Ascending aorta (tissue), 2 donors: ENCODE measurements at places on chromosomes 1 and 21. TPM values are rescaled to one million over a fixed set of nuclear protein-coding genes. Genes with fewer than 3 reads are reported as not detected.

DNA sequence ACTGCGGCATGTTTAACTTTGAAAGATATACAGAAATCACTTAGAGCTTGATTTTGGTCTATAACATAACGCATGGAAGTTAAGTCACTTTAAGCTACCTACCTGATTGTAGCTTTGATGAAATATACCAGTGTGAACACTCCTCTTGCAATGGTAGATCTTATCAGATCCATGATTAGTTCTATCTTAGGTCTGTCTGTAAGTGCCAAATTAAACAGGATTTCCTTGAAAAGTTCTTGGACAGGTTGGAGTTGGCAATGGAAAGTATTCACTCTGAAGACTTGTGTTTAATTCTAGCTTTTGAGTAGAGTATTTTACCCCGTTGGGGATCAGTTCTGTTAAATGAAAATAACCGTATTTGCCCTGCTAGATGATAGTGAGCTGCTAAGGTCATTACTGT lies 4.1 kb upstream of the ADGRL4 start:
- no peak for DNase-seq

- DNase-seq = no peak
Observed at GRCh38 chr1:228968891-228969606, 233.8 kb downstream of the RHOU start.

DNA sequence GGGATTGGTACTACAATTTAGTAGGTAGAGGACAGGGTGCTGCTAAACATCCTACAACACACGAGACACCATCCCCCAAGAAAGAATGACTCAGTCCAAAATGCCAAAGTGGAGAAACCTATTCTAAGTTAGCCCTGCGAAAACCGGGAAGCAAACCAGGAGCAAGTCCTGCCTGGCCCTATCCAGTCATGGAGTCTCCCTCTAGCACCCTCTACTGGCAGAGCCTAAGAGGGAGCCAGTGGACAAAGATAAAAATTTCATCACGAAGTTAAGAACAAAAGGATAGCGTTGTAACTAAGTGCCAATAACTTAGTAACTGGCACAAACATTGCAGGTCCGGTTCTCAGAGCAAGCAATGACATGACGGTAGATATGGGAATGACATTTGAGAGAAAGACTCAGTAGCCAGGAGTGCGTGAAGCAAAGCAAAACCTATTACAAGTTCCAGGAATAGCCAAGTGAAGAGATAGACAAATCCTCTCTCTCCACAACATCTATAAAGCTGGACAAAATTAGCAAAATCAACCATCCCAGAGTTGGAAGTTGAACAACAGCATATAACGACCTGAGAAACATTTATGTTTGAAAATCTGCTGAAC lies 383.5 kb downstream of the OMA1 start:
- DNase-seq = no peak

GRCh38 chr1:53275566-53275965 lies 37.2 kb upstream of the MAGOH start:
- no peak for DNase-seq

DNA sequence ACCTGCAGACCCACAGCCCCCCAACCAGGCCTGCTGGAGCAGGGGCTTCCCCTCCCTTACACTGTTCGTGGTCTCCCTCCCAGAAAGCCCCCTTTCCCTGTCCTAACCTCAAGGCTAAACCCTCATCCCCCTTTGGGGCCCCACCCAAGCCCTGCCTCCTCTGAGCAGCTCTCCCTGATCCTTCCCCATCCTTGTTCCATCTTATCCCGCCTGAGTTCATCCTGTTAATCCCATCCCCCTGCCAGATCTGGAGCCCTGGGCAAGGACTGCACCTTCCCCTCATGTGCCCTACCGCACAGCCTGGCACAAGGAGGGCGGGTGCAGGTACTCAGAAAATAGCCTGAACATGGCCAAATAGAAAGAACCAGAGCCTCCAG lies 6.9 kb upstream of the TNNT2 start:
- no peak for DNase-seq

DNA sequence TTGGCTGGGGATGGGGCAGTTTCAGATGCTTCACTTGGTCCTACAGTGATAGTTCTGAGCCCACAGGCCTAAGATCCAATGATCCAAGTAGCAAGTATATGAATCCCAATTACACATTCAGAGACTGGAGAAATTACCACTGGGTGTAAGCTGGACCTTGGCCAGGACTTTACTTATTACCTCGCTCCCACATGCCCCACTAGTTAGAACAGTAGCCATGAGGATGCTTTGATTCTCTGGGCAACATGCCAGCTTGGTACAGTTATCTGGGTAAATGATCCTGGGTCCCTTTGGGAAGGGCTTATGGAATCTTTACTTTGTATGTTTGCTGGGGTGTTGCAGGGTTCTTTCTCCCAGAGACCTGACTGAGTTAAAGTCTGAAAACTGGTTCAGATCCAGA lies 5.0 kb upstream of the FCAMR start:
- DNase-seq = no peak

DNA sequence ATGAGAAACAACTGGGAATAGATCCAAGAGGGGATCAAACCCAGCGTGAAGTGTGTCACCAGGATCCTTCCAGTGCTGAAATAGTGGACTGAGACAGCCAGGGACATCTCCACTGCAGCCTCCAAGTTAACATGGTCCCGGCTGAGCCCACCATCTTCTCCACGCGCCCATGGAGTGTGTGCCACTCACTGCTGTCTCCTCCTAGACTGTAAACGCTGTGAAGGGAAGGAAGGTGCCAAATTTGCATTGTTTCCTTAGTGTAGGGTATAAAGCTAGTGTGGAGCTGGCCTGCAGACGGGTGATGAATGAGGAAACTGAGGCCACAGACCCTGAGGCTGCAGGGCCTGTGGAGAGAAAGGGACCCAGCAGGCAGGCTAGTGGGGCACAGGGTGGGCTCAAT lies 183.6 kb downstream of the FOXD2 start:
- DNase-seq = peak; percentile 25

DNA sequence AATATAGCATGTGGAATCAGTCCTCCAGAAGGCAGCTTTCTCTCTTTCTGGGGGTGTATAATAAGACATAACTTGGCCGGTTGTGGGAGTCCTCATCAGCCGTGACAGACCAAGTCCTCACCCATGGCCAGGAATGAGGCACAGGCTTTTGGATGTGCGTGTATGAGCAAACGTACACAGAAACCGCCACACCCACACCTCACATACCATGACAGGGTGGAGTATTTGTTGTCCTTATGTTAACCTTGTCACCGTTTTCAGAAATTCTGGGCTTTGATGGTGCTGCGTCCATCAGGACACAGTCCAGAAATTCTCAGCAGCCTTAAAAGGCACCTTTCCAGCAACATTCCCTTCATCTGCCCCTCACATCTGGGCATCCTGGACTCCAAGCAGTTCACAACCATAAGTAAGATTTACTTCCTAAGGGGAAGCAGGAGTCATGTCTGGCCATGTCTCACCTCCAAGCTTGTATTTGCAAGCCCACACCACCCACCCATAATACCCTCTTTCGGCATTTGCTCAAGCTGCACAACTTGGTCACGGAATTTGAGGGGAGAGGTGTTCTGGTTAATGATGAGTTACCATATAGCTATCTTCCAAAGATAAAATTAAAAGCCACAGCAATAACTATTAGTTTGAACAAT lies 12.4 kb downstream of the C1orf116 start:
- DNase-seq = no peak

GRCh38 chr21:31176080-31176551 lies 137.8 kb upstream of the KRTAP19-8 start:
- no peak for DNase-seq

DNA sequence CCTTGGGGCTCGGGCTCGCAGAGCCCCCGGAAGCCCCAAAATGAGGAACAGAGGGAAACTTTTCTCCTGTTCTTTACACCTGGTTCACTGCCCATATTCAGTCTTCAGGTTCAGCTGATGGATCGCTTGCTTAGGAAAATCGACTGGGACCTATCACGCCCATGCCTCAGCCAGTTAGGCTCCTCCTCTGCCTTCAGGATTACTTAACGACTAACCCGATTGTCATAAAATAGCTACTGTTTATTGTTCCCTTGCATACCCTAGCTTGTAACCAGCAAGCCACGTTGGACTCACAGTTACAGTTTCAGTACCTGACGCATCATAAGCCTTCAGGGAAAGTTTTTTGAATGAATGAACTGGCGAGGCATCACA lies 692 bp downstream of the TARDBP start:
- no peak for DNase-seq

GRCh38 chr1:178664278-178664677 lies 60.8 kb upstream of the RALGPS2 start:
- DNase-seq = no peak

DNA sequence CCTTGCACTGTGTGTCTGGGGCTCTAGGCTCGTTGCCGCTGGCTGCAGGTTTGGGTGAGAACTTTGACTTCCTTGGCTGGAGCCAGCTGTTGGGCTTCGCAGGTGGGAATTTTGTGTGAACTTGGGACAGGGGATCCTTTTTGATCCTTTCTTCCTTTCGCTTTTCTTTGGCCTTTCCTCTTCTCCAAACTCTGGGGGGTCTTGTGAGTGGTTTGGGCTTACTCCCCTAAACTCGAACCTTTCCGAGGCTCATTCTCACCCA lies 643 bp downstream of the COQ8A start:
- DNase-seq = no peak

GRCh38 chr1:173269490-173270230 lies 62.5 kb upstream of the TNFSF4 start:
- no peak for DNase-seq

DNA sequence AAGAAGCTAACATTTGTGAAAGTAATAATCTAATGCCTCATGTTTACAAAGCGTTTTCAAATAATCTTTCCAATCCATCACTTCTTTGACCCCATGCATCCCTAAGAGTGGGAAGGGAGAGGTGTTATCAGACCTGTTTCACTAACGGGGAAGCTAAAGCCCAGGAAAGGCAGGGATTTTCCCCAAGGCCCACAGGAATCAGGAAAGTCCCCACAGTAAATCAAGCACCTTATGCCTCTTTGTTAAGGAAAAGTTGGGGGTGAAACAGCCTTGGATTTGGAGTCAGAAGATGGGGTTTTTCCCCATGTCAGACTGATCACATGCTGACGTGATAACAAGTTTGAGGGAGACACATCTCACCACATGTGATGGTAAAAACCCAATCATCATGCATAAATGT lies 20.0 kb upstream of the ANGPTL7 start:
- no peak for DNase-seq

DNA sequence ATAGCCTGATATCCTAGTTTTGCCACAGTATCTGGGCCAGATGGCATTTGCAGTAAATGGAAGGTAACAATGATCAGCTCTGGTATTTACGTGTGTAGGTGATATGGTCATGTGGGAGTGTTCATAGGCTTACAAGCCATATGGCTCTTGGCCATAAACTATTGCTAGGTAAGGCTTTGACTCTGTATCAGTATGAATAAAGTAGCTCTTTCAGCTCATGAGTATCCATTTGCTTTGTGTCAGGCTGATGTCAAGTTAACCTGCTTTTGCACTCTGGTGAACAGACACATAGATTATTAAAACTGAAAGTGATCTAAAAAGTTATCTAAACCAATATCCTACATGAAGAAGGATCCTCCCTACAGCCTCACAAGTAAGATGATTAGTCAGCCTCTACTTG lies 69.0 kb downstream of the DDR2 start:
- DNase-seq = no peak

GRCh38 chr1:4050998-4051397 lies 150.9 kb upstream of the C1orf174 start:
- no peak for DNase-seq

DNA sequence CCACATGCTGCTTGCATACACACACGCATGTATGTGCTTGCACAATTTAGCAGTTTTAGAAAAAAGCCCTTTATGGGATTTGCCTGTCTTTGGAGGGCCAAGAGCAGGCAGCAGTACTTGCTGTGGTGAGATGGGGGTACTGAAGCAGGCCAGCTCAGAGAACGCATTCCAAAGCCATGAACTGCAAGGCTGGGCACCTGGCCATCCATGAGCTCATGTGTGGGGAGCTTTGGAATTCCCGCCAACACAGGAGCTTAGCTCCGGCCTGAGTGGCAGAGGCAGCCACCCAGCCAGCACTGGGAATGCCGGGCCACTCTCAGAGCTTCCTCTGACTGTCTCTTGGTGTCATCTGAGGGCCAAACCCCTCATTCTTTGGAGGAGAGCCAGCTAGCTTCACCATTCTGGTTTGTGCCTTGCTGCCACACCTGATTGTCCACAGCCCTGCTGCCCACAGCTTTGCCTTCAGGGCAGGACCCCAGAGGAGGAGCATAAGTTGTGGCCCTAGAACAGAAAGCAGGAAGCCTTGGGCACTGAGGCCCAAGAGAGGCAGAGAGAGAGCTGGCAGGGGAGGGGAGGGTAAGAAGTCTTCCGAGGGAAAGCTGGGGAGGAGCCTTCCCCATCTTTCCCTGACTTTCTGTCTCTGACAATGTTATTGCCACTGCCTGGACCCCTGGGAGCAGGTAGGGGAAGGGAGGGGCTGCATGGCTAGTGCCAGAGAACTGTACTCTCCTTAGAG lies 92.1 kb upstream of the POU3F1 start:
- peak; percentile 95 for DNase-seq

- no peak for DNase-seq
Observed at GRCh38 chr1:212053993-212054392, 18.4 kb downstream of the DTL start.

DNA sequence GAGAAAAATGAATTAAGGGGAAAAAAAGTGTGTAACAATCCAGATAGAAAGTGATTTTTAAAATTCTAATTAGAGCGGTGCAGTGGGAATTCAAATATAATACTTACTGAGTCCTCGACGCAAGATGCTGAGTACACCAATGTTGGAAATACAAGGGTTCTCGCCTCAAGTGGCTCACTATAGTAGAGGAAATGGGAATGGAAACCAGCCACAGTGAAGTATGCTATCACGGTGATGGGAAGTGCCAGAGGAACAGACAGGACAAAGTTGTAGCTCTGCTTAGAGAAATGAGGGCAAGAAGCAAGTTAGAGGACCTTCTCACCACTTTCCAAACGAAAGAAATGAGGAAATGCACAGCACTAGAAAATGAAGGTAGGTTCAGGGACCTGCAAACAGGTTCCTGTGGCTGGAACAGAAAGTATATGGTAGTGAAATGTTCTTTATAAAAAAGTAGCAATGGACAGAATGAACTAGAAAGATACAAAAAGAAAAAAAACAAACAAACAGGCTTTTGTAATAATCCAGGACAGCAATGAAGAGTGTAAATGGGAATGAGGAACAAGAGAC lies 13.5 kb downstream of the EGLN1 start:
- no peak for DNase-seq

- no peak for DNase-seq
Observed at GRCh38 chr1:82901561-82901960, 1097.4 kb downstream of the TTLL7 start.

The FAF1 gene
- total RNA-seq = 16.4 TPM

The CA6 gene
- not detected for total RNA-seq

The MYOM3 gene
- total RNA-seq = 1.2 TPM

The GBP1 gene
- total RNA-seq = 59.7 TPM

The IRF6 gene
- 7.6 TPM for total RNA-seq

The SLAMF9 gene
- total RNA-seq = not detected

The RLF gene
- 7.1 TPM for total RNA-seq

The ZNF593OS gene
- not detected for total RNA-seq

The SYT14 gene
- total RNA-seq = not detected

The CCDC181 gene
- not detected for total RNA-seq

The LCA5L gene
- total RNA-seq = not detected

The FCRLB gene
- total RNA-seq = not detected

The OR2T29 gene
- total RNA-seq = not detected

The TBX15 gene
- total RNA-seq = 1.8 TPM

The LAMC2 gene
- 1.1 TPM for total RNA-seq
